ENCODE measurements at places on chromosomes 2 and 18.

- DNase-seq: no peak
Measured at GRCh38 chr2:97210325-97210724, 97.4 kb downstream of the ANKRD36 start.

DNA sequence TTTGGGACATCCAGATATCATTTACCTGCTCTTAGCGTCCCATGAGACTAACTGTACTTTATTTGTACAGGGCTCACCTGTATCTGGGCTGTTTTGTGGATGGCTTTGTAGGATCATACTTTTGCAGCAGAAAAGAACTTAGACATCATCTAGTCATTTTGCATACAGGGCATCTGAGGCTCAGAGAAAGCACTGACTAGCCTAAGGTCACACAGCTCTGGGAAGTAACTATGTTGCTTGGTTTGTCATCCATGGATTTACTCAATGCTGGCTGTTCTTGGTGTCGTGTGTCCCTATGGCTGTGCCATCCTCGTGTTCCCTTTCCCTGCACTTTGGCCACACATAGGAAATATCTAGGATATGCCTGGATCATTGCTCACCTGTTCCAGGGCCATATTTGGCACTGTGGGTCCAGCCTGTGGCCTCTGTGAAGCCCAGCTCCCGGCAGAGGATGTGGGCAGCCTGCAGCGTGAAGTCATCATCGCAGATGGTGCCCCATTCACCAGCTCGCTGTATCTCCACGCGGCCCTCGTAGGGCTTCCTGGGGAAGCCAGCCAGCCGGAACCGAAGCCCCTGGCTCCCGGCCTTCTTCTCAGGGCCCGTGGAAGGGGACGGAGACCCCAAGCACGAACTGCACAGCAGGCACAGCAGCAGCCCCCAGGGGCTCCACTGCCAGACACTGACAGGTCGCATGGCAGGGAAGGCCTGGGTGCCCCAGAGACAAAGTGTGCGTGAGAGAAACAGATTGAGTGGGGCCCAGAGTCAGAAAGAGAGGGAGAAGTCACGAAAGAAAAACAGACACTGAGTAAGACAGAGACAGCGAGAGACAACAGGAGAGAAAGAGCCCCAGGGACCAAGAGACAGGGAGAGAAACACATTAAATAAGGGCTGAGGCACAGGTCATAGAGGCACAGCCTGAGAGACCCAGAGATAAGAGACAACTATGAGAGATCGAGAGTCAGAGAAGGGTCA is 1.5 kb downstream of the LOXL3 start:
- DNase-seq: no peak

DNA sequence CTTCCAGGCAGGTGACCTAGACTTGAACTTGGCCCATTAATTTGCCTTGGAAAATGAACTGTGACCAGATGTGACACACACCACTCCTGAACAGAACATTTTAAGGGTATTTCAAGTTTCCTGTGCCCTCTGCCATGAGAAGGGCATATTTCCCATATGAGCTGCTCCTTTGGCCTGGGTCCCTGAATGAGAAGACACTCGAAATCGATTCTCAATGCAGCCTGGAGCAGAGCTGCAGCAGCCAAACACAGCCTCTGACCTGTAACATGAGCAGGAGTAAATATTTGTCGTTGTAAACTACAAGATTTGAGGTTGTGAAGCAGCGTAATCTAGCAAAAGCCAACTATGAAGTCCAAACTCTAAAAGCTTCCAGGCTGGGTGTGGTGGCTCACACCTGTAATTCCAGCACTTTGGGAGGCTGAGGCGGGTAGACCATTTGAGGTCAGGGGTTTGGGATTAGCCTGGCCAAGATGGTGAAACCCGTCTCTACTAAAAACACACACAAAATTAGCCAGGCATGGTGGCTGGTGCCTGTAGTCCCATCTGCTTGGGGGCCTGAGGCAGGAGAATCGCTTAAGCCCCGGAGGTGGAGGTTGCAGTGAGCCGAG is 30.1 kb upstream of the SOS1 start:
- DNase-seq: no peak

DNA sequence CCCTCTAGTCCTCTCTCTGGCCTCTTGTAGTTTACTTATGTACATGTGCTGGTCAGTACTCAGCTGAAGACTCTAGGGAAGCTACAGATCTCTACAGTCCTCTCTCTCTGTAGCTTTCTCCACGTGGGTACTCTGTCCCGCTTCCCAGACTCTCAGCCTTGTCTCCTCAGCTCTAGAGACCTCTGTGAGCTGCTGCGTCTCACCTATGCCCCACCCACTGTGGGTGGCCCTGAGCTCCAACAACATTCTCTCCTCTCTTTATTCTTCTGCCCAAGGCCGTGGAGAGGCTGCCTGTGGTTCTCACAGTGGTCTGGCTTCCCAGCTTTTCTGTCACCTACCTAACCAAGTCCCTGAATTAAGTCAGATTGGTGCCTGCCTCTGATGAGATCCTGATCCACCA is 33.4 kb downstream of the MFSD6 start:
- DNase-seq: no peak

DNA sequence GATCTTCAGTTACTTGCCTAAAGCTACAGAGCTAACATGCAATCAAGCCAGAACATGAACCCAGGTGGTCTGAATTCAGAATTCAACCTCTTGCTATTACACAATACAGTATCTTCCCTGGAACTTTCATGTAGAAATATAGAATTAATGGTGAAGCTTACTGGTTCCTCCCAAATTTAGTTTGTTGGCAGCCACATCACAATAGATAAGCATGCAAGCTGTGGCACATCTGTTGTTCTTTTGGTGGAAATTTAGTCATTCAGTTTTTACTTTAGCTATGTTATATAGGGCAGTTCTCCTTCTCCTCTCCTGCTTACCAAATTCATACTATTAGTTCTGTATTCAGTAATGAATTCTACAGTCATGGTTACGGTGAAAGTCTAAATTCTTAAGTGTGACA is 101.0 kb upstream of the RNF152 start:
- no peak for DNase-seq

DNA sequence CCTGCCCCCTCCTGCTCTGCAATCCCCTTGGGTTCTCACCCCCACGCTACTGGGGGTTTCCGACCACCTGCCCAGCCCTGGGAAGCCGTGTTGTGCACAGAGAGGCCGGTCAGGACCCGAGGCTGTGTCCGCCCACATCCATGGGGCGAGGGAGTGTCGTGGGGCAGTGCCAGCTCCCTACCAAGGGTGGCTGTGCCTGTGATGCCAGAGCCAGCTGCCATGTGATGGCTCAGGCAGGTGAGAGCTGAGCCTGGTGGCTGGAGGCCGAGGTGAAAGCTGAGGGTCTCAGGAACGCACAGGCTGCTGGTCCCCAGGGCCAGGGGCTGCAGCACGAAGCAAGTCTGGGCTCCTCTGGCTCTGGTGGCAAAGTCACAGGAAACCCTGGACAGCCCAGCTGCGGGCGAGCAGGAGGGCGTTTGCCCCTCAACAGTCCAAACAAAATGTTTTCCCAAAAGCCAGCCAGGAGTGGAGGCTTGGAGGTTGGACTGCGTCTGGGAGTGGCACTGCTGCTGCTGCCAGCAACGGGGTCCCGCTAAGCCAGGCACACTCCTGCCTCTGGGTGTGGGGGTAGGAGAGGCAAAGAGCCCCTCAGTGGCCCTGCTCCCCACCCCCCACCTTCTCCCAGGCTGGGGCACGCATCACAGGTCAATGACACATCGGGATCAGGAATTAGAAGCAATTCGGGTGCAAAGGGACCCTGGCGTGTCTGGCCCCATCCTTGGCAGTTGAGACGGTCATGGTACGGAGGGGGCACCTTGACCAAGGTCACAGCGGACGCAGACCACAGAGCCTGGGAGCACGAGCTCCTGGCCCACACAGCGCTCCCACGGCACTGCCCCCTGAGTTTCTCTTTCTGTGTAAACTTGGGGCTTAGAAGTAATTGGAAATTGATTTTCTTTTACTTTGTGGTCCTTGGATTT is 72.4 kb upstream of the GPC1 start:
- DNase-seq: no peak

DNA sequence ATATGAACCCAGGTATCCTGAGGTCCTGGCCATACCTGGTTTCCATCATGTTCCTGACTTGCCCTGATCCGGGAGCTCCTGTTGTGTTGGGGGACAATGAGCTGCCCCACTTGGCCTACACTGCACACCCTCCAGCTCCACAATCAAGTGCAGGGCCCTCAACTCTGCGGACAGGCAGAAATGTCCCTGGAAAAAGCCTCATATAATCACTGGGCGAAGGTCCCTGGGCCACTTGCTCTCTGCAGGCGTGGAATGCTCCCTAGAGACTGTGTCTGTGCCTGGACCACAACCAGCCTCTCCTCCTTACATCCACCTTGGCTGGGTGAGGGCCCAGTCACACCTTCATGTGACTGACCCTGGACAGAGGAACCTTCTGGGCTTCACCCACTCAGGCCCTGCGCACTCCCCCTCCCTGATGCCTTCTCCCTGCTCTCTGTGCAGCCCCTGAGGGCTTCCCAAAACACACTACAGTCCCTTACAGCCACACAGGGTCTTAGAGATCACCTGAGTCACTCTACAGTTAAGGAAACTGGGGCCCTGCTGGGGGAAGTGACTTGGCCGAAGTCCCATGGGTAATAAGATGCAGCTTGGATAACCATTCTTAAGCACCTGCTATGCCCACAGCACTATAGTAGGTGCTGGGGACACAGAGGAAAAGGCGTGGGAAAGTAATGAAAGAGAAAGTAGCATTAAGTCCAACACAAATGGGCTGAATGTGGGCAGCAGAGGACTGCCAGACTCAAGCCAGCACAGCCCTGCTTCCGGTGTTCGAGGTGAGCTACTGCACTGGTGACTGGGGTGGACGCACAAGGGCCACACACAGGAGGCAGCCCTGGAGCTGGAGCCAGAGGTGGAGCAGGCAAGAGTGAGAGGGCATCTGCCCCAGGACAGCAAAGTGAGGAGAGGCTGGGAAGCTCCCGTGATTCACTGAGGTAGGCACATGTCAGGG is 9.8 kb downstream of the BOLA3 start:
- DNase-seq: no peak

- DNase-seq: no peak
Measured at GRCh38 chr18:44759925-44760342, 79.2 kb downstream of the SETBP1 start.

- DNase-seq: no peak
Measured at GRCh38 chr2:212282671-212283261, 255.8 kb downstream of the ERBB4 start.

Measured in stimulated activated CD4-positive, alpha-beta T cell treated with anti-CD3 and anti-CD28 coated beads, Interleukin-1b, Interleukin-23, amount 100 ng/mL, for 4 hours (primary cell).